ENCODE measurements at places on chromosomes 3 and 15. TPM values are rescaled to one million over a fixed set of nuclear protein-coding genes. Genes with fewer than 3 reads are reported as not detected.

The ZBBX gene
- total RNA-seq, result not detected

The SYNPR gene
- not detected for total RNA-seq

The TP63 gene
- 5.6 TPM for total RNA-seq

The SATB1 gene
- total RNA-seq, result 831 TPM

The PLSCR5 gene
- total RNA-seq, result not detected

The OR4F15 gene
- total RNA-seq, result not detected

The CASR gene
- not detected for total RNA-seq

DNA sequence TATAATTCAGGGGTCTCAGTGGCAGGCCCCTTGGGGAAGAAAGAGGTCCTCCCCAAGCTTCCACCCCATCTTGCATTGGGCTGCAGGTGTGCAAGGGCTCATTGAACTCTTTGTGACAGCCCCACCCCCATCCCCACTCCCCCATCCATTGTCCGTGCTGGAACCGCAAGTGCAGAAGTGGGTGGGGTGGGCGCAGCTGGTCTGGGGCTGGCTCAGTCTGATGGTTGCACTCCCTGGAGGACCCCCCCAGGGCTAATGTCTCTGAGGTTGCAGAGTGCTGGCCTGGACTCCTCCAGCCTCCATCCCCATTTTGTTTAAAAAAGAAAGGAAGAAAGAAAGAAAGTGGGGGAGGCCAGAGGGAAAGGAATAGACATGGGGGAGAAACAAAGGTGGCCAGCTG, 42.3 kb upstream of the ARL8B start:
- no peaks in the 10 kb centered on the region for H3K36me3 ChIP-seq
- no peak overlapping the region for H3K4me3 ChIP-seq
- no peaks in the 10 kb centered on the region for H3K4me1 ChIP-seq
- no peak overlapping the region for H3K27ac ChIP-seq
- peaks cover 10% of the 10 kb centered on the region for H3K27me3 ChIP-seq

- H3K4me1 ChIP-seq, result no peaks in the 10 kb centered on the region
Measured at GRCh38 chr15:66707310-66708082, 5.5 kb downstream of the SMAD6 start.

DNA sequence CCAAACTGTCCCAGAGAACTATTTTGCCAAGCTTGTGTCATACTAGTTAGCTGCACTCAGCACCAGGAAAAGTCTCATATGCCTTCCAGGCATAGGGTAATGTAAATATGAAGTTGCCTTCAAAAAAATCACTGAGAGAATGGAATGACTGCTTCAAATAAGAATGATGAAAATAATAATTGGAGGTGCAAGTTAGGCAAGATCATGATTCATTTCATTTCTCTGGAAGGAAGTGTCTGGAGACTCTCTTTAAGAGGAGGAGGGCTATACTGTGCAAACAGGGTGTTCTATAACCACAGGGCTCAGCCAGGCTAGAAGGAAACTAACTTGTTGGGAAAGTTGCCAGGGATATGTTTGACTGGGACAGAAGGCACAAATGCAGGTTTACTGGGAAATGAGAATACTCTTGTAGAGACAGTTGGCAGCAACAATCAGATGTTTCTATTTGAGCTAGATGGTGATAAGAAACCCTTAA, 4.3 kb downstream of the SIDT1 start:
- peaks cover 46% of the 10 kb centered on the region for H3K4me1 ChIP-seq
- H3K4me3 ChIP-seq, result no peak overlapping the region
- H3K27ac ChIP-seq, result no peak overlapping the region
- peaks cover 32% of the 10 kb centered on the region for H3K36me3 ChIP-seq

DNA sequence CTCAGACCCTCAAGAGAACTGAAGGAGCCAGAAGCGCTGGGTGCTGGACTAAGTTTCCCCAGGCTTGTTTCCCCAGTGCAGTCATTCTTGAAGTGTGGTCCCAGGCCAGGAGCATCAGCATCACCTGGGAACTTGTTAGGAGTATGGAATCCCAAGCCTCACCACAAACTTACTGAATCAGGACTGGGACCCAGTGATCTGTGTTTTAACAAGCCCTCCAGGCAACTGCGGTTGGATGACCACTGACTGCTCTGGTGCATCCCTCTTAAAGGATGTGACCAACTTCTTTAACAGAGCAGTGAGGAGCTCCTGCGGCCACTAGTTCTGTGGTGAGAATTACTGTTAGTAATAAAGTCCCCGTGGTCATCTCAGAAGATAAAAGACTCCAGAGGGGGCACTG, 62.4 kb upstream of the DAZL start:
- peaks cover 10% of the 10 kb centered on the region for H3K27me3 ChIP-seq
- H3K27ac ChIP-seq, result no peak overlapping the region
- H3K4me3 ChIP-seq, result no peak overlapping the region
- H3K36me3 ChIP-seq, result no peaks in the 10 kb centered on the region

- H3K4me3 ChIP-seq, result no peak overlapping the region
- peaks cover 9% of the 10 kb centered on the region for H3K27me3 ChIP-seq
- no peak overlapping the region for H3K27ac ChIP-seq
- DNase-seq, result no peak
Measured at GRCh38 chr3:14288833-14289451, 110.3 kb downstream of the LSM3 start.

- H3K4me3 ChIP-seq, result no peak overlapping the region
- H3K36me3 ChIP-seq, result no peaks in the 10 kb centered on the region
- DNase-seq, result no peak
- peaks cover 5% of the 10 kb centered on the region for H3K27me3 ChIP-seq
- no peak overlapping the region for H3K27ac ChIP-seq
Measured at GRCh38 chr3:60743631-60744164, 507.6 kb downstream of the FHIT start.

- no peak overlapping the region for H3K27ac ChIP-seq
- H3K36me3 ChIP-seq, result no peaks in the 10 kb centered on the region
- no peak for DNase-seq
- H3K4me3 ChIP-seq, result no peak overlapping the region
Measured at GRCh38 chr15:31195871-31196270, 94.3 kb upstream of the TRPM1 start.

DNA sequence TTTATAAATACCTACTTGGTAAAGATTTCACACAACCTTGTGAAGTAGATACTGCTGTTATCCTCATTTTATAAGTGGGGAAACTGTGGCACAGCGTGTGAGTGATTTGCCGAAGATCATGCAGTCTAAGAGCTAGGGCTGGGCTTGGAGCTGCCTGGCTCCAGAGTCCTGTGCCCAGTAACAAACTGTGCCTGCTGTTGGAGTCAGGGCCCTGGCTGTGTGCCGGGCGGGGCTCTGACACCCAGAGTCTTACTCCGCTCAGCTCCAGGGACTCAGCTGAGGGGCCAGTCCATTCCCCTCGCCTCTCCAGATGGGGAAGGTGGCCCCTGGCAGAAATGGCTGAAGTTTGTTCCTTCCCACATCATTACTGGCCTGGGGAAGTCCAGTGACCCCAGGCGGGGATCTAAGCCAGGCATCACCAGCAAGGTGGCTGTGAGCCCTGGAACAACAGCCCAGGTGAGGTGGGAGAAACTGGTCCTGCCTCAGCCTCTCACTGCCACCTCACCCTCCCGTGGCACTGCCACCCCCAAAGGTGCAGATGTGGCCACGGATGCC, 17.3 kb upstream of the PLXNA1 start:
- no peaks in the 10 kb centered on the region for H3K4me1 ChIP-seq
- peaks cover 3% of the 10 kb centered on the region for H3K27me3 ChIP-seq
- H3K36me3 ChIP-seq, result no peaks in the 10 kb centered on the region

GRCh38 chr3:196219970-196220311, 3.6 kb downstream of the SLC51A start:
- no peaks in the 10 kb centered on the region for H3K36me3 ChIP-seq
- H3K27ac ChIP-seq, result no peak overlapping the region
- peaks cover 5% of the 10 kb centered on the region for H3K27me3 ChIP-seq
- no peak for DNase-seq

- H3K36me3 ChIP-seq, result peaks cover 11% of the 10 kb centered on the region
- no peak overlapping the region for H3K27ac ChIP-seq
- no peak overlapping the region for H3K4me3 ChIP-seq
- H3K4me1 ChIP-seq, result peaks cover 6% of the 10 kb centered on the region
- no peak for DNase-seq
Measured at GRCh38 chr15:57160823-57161560, 215.3 kb upstream of the CGNL1 start.

DNA sequence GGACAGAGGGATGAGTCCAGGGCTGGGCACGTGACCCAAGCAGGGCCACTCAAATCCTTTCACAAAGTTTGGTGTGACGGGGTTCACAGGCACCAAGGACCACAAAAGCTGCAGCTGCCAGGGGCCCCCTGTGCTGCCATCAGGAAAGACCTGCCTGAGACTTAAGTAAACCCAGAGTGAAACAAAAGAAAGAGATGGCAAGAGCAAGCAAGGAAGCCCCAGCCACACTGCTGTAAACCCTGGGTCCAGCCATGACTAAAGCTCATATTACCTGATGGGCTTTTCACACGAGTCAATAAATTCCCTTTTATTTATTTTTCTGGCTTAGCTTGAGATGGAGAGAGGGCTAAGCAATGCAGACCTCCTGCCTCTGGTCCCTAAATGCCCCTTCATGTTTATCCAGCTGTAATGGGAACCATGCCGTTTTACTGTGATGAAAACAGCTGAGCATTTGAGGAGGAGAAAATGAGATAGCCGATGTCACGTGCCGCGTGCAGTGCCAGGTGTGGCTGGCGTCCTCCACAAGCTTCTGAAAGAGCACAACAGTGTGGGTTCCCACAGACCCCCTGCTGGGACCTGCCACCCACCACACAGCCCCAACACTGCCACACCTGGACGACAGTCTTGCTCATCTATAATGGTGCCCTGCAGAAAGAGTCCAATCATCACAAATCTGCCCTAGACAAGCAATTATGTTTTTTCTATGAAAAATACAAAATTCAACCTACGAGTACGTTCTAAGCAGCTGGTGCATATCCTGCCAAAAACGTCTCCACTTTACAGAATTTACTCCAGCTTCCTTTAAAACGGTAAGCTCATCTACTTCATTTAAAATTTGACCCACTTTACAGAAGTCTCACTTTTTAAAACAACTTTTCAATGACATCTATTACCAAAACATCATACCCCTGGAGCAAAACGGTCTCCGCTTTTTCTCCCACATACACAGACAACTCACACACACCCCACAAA, 34.2 kb downstream of the ADAMTS17 start:
- no peak overlapping the region for H3K4me3 ChIP-seq
- DNase-seq, result no peak
- H3K4me1 ChIP-seq, result no peaks in the 10 kb centered on the region

DNA sequence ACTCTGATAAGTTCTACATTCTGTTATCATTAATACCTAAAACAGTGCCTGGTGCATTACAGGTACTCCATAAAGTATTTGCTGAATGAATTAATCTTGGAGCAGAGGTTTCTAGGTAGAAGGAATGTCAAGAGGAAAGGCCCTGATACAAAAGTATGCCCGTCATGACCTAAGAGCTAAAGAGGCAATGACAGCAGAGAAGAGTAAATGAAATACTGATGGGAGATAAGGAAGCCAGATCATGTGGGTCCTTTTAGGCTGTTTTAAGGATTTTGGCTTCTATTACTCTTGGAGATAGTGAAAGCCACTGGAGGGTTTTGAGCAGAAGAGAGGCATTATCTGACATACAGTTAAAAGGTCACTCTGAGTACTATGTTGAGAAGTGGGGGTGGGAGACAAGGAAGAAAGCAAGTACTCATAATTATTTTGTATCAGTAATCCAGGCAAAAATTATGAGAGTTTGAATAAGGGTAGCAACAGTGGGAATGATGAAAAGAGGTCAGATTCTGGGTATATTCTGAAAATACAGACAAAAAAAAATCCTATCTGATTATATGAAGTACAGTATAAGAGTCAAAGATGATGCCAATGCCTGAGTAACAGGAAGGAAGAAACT, 48.3 kb downstream of the DENND4A start:
- no peaks in the 10 kb centered on the region for H3K27me3 ChIP-seq
- peaks cover 49% of the 10 kb centered on the region for H3K36me3 ChIP-seq

DNA sequence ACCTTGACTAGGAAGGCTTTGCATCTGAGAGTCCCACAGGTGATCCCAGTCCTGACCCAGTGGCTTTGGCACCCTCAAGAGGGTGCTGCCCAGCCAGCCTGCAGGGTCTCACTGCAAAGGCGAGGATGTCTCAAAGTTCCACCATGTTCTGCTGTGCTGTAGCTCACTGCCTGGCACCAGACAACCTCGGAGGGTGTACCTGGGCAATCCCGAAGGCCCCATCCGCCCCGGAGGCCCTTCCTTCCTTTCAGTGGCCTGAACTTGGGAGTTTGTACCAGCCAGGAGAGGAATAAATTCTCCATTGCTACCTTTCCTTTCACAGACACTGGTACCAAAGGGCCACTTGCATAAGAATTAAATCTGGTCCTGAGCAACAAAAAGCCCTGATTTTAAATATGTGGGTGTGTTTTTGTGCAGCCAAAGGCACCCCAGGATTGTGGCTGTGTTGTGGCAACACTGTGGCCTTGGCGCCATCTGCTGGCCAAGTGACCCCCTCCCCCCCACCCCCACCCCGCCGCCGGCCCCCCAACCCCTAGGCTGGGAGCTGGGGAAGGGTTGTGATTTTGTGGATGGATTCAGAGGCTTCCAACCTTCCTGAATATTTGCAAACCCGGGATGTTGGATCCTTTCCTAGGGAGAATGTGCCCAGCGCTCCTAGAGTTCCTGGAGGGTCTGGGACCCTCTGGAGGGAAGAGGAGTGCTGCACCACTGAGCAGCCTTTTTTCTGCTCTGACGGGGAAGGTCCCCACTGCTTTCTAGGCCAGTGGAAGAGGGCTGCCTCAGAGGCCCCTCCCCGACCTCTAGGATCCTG, 9.7 kb upstream of the PTPN23 start:
- no peaks in the 10 kb centered on the region for H3K4me1 ChIP-seq
- H3K4me3 ChIP-seq, result no peak overlapping the region
- H3K36me3 ChIP-seq, result no peaks in the 10 kb centered on the region

DNA sequence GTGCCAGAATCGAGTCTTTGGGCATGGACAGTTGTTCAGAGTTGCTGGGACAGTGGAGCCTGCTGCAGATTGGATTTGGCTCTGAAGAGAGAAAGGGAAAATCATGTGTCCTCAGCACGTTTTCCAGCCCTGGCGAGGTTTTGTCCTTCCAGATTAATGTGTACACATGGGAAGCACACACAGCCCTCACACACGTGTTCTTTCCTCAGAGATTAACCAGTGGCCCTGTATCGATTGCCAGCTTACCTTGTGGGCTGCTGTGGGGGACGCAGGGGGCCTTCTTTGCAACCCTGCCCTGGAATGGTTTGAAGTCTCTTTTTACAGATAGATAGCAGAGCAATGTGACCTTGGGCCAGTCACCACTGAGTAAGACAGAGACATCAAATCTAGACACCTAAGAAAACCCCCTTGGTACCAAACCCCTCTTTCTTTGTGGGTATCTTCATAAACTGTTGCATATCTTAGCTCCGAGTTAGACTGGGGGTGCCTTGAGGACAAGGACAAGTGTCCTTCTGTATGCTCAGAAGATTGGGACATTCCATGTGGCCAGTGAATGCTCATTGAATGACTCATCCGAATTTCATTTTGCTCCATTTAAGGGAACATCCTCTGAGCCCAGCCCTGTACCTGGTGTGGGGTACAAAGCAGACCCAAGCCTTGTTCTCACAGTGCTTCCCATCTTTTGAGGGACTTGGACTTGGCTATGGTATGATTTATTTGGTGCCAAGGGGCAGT, 48.0 kb downstream of the SMAD6 start:
- DNase-seq, result no peak
- H3K4me3 ChIP-seq, result no peak overlapping the region
- no peaks in the 10 kb centered on the region for H3K36me3 ChIP-seq
- no peaks in the 10 kb centered on the region for H3K27me3 ChIP-seq
- H3K27ac ChIP-seq, result no peak overlapping the region
